ENCODE measurements at places on chromosomes 12 and 14. TPM values are rescaled to one million over a fixed set of nuclear protein-coding genes. Genes with fewer than 3 reads are reported as not detected.

GRCh38 chr14:100078997-100079725, 13.9 kb downstream of the EVL start:
- DNase-seq: peak; percentile 63

- no peak for DNase-seq
Observed at GRCh38 chr12:104569346-104570173, 112.8 kb downstream of the CHST11 start.

GRCh38 chr12:6235499-6235898, 35.3 kb downstream of the CD9 start:
- DNase-seq: no peak

GRCh38 chr12:89756194-89756584, 47.6 kb upstream of the ATP2B1 start:
- no peak for DNase-seq

DNA sequence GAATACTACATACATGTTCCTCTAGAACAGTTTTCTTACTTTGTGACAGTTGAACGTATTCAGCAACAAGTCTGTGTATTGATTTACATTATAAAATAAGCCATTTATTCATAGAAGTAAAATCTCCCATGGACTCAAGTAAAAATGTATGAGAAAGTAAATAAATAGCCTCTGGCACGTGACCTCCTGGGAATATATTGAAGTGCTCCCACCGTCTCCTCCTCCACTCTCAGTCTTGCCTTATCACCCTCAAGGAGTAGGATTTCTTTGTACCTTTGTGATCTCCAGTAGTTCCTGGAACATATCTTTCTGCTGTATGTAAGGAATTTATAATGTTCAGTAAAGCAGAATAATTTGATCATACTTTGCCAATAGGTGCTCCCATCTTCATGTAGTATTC, 90.9 kb downstream of the DIP2B start:
- no peak for DNase-seq

DNA sequence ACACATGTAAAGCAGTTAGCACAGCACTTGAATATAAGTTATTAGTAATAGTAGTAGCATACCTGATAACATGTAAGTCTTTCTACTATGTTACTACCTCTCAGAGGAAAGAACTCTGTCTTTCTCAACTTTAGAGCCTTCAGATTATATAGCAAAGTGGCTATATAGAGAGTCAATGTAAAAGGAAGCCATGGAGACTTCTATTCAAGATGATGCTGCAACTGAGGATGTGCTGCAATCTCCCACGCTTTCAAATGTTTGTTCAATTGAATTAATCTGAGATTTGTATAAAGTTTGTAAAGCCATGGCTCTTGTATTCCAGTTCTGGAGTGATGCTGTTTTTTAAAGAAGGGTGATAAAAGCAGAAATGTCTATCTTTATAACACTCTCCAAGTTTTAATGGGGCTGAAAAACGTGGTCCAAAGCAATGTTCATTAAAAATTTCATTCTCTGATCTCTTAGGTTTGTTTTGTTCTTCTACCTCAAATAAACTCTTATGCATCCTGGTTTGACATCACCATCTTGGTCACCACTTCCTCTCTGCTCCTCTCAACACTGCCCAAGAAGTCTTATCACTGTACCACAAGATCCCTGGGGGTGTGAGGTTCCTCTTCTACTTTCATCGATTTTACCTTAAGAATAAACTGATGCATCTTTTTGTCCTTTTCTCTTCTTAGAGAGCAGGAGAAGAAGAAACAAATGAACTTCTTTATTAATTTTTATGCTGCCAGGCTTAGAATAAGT, 40.6 kb downstream of the C12orf42 start:
- no peak for DNase-seq

GRCh38 chr14:22010545-22011252, 337.1 kb upstream of the OR4E1 start:
- no peak for DNase-seq

Gene TMEM63C
- total RNA-seq: 6.4 TPM

Data from GM23338 (cell line).